CD4-positive, alpha-beta T cell treated with Interleukin-15 for 1 hour (primary cell): ENCODE measurements at places on chromosomes 13 and 19.

GRCh38 chr13:113358653-113359190 is 5.2 kb downstream of the GRTP1 start:
- DNase-seq = no peak

DNA sequence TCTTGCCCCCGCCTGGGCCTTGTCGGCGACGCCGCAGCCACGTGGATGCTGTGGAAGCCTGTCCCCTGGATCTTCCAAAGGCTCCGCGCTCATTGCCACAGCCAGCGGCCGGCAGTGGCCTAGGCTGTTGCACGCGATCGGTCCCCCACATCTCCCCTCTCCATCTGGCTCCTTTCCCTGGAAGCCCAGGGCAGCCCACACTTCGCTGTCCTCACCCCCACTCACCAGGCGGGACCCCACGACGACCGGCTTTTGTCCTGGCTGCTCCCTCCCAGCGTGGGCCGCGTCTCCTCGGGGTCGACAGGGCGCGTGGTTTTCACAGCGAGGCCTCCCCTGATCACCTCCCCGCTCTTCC is 605 bp upstream of the TEX30 start:
- DNase-seq = no peak

DNA sequence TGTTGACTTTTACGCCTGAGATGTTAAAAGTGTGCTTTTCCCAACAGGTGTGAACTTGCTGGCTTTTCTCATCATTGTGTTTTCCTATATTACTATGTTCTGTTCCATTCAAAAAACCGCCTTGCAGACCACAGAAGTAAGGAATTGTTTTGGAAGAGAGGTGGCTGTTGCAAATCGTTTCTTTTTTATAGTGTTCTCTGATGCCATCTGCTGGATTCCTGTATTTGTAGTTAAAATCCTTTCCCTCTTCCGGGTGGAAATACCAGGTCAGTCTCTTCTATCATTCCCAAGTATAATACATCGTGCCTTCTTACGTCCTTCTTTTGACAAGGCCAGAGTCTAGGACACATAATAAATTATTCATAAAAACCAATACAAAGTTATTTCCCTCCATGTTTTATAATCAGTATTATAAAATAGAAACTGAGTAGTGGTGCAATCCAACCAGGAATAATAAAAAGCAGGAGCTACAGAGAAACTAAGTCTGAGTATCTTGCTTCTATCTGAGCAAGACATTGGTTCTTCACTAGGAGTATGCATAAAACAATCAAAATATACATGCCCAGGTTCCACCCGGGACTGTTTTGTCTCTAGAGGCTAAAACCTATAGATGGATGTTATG is 57.9 kb downstream of the RXFP2 start:
- no peak for DNase-seq

- no peak for DNase-seq
These were observed 5.6 kb upstream of the BSG start for GRCh38 chr19:566844-567243.

- DNase-seq = no peak
These were observed 39.4 kb upstream of the TPM4 start for GRCh38 chr19:16036941-16037340.

DNA sequence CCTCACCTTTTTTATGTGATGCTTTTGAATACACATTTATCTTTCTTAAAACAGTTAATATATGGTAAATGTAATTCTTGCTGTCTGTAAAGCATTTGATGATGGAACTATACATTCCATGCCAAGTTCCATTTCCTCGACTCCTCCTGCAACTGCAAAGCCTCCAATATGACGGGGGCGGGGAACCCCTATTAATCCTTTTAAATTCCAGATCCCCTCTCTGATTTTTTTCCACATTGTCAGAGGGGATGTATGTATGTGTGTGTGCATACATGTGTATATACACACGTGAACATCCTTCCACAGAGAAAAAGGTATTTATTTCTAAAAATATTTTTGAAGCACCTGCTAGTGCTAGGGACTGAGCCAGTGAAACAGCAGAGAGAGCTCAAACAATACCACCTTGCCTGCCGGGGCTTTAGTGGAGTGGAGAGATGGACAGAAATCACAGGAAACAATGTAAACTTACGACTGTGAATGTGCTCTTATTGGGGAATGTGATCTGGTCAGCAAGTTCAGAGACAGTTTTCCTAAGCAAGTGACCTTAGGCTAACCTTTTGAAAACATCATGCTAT is 25.3 kb upstream of the MAB21L1 start:
- no peak for DNase-seq

DNA sequence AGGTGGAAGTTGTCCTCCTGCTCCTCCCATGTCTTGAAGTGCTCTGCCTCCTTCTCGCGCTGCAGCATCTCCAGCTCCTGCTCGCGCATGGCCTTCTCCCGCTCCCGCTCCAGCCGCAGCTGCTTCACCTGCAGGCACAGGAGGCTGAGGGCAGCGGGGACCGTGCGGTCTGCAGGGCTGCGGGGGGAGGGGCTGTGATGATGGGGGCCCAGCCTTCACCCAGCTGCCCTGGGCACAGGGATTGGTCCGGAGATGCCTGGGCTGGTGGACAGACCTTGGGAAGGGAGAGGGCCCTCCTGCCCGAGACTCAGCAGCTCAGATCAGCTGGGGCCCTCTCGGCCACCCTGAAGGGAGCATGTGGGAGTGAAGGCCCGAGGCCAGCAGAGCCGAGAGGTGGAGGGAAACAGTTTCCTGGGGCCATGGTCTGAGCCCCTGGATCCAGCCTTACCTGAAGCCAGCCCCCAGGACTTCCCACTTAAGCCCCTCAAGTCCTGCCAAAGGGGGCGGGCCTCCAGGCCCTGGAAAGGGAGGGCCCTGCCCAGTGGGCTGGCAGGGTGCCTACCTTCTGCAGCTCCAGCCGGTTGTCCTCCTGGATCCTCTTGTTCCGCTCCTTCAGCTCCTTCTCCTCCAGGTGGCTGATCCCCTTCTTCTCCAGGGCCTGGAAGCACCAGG is 6.3 kb downstream of the CACTIN start:
- DNase-seq = no peak

GRCh38 chr13:40136896-40137295 is 481.4 kb downstream of the COG6 start:
- DNase-seq = no peak

DNA sequence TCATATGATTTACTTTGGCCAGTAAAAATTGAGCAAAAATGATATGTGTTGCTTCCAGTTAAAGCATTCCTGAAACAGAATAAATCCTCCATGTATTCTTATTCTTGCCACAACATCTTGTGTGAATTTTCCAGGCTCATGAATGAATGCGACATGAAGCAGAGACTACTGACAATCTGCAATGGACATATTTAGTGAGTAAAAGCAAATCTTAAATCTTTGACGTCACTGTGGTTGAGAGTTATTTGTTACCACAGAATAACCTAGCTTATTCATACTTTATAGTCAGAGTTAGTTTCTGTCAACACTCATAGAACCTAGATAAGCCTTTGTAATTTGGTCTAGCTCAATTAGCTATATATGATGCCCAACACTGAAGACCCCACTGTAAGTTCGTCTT is 1443.1 kb downstream of the PCDH9 start:
- DNase-seq = no peak

DNA sequence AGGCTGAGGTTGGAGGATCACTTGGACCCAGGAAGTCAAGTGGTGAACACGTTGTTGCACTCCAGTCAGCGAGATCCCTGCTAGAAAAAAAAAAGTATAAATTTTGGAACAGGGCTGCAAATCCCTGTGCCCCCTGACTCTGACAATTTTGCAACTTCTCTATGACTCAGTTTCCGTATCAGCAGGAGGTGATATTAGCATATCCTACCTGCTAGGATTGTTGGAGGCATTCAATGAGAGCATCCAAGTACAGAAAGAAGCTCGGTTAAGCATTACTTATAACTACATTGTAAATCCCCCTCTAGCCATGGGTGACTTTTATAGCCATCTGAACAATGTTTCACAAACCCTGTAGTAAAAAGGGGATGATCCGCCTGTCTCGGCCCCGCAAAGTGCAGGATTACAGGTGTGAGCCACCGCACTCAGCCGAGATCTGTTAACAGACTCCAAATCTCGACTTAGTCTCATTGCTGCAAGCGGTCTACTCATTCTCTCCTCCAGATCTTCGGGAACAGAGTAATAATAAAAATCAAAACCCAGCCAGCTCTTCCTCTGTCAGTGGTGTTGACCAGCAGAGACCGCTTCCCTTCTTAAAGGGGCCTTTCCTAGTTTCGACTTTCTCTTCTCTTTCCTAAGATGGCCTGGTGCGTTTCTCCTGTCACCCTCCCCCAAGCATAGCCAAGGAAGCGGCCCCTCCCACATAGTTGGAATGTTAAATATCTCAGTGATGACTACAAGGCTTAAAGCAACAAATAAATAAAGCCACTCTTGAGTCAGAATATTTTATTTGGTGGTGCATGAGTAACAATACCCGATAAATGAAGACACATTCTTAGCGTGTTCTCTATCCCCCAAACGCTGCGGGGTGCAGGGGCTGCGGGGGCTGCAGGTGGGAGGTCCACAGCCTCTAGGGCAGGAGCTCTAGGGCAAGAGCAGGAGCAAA is 10.3 kb upstream of the BICRA start:
- no peak for DNase-seq

- DNase-seq = no peak
These were observed 158.1 kb upstream of the TSC22D1 start for GRCh38 chr13:44734201-44734707.

DNA sequence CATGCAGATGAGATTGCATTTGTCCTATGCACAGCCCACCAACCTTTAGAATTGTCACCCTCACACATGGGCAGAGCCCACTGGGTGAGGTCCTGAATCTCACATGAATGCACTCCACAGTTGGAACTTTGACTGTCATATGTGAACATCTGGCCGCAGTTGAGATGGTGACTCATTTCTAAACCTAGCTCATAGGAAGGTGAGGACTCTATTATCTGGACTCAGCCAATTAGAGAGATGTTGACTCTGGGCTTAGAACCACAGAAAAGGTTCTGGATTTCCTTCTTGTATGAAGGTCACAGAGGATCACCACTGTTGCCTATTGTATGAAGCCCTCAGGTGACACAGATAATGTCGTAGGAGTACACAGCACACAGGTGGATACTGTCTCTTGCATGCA is 25.6 kb upstream of the ZNF681 start:
- no peak for DNase-seq

DNA sequence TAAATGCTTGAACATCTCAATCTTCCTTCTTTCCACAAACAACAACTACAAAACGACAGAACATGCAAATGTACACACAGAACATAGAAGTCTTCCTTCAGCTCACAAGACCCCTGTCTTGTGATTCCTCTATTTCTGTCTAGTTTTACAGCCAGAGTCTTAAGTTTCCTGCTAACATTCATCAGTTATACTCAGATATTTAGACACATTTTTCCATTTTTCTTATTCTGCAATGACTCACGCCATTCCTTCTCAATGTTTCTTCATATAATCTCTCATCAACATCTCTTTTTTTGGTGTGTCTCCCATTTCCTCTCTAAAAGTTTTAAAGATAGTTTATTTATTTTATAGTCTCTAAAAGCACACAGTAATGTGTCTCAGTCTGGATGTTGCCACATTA is 1872.9 kb upstream of the PCDH20 start:
- no peak for DNase-seq

DNA sequence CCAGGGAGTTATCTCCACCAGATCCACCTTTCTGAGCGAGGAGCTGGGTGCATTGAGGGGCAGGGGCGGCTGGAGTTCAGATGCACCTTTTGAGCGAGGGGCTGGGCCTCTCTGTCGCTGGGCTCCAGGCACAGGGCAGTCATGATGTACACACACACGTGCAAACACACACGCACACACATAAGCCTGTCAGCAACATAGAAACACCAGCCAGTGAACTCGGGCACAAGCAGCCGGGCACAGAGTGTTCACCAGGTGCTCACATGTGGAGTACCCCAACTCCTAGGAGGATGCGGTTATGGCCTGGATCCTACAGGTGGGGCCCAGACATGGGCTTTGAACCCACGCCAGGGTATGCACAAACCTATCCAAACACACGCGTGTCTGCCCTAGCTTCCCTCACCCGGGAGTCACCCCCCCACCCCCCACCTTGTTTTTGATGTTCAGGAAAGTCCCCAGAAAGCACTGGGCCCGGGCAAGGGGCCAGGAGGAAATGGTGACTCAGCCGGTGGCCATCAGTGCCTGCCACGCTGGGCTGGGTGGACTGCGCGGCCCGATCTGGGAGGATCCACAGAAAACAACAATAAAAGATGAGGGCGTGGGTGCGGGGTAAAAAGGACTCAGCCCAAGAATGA is 13.3 kb downstream of the ARRDC2 start:
- DNase-seq = peak; percentile 86

GRCh38 chr13:102726430-102726829 is 31.6 kb upstream of the METTL21C start:
- no peak for DNase-seq

- no peak for DNase-seq
These were observed 177.1 kb downstream of the RBM26 start for GRCh38 chr13:79228972-79229371.

DNA sequence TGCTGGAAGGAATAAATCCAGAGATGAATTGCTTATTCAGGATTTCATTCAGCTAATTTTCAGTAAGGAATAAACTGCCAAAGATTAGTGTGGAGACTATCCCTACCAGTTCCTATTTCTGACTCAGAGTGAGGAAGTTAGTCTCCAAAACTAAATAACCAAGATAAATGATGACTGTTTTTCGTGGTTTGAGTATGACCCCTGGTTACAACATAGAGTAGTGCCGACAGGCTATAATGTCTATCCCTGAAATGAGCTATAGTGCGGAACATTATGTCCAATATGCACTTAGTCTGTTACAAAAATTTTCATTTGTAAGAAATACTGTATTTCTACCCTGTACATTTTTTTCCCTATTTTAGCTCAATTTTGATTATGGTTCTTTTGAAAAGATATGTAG is 51.4 kb downstream of the NBEA start:
- no peak for DNase-seq

DNA sequence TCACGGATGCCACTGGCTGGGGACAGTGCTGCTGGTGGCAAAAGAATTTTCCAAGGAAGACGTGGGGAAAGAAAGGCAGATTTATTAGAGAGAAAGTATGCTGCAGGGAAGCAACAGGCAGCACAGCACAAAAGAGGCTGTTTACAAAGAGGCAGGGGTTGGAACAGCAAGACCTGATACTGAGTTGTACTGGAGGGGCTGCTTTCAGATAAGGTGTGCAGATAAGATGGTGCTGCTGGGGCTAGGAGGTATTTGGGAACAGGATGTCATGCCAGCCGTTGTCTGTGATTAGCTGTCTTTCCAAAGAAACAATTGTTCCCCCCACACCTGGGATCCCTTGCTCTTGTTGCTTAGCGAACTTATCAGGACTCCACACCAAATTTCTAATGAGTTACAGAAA is 2023.3 kb upstream of the PCDH20 start:
- DNase-seq = no peak

GRCh38 chr19:5547881-5548280 is 19.9 kb downstream of the TINCR start:
- no peak for DNase-seq

GRCh38 chr13:99658261-99658991 is 157.2 kb downstream of the TM9SF2 start:
- DNase-seq = peak; percentile 40

DNA sequence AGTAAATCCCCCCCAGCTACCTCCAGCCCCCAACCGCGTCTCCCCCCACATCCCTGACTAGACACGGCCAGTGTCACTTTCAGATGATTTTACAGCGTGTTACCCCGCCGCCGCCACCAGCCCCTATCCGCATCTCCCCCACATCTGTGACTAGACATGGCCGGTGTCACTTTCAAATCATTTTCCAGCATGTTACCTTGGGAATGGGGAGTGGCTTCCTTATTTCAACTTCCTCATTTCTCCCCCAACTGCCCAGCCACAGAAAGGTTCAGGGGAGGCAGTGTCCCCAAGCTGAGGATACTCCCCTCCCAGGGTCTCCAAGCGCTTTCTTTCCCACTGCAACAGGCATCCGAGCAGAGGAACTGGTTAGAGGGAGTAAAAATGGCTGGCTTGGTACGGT is 18.4 kb downstream of the ADGRL1 start:
- no peak for DNase-seq

- DNase-seq = no peak
These were observed 2.6 kb upstream of the SLC5A5 start for GRCh38 chr19:17869114-17869608.
